Mucosa of descending colon (tissue), 3 donors: ENCODE measurements at places on chromosomes 13 and 19. TPM values are rescaled to one million over a fixed set of nuclear protein-coding genes. Genes with fewer than 3 reads are reported as not detected.

- no peak for DNase-seq
Measured at GRCh38 chr13:72295153-72295552, 428.1 kb upstream of the DACH1 start.

GRCh38 chr19:38979812-38980211 lies 4.3 kb upstream of the FBXO17 start:
- DNase-seq: no peak

DNA sequence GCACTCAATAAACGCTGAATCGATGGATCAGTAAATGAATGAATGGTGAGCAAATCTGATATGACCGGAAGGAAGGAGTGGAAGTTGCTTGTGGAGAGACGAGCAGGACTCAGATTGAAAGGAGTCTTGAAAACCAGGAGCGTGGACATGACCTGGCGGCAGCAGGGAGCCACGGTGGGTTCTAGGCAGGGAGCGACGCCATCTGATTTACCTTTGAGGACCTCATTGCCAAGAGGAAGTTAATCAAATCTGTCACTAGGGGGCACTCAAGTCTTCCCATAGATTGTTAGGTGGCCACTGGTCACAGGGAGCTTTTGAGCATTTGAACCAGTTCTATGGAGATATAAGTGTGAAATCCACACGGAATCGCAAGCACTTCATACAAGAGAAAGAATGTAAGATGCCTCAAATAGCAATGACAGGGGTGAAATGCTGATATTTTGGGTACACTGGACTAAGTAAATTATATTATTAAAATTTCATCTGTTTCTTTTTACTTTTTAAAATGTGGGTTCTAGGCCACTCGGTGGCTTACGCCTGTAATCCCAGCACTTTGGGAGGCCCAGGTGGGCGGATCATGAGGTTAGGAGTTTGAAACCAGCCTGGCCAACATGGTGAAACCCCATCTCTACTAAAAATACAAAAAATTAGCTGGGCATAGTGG lies 9.2 kb upstream of the FBN3 start:
- no peak for DNase-seq

DNA sequence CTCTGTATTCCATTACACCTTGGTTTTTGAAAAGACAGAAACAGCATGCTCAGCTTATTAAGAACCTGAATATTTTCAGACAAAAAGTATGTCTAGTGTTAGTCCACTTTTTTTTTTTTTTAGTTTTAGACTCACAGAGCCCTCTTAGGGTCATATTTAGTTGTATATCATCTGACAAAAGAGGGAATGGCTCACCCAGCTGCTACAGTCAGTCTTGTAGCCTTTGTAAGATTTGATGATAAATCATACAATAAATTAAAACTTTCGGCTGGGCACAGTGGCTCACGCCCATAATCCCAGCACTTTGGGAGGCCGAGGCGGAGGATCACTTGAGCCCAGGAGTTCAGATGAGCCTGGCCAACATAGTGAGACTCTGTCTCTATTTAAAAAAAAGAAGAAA lies 43.7 kb upstream of the LDLR start:
- no peak for DNase-seq

GRCh38 chr13:73069206-73069805 lies 10.5 kb downstream of the KLF5 start:
- DNase-seq: no peak

- DNase-seq: no peak
Measured at GRCh38 chr13:45674908-45675307, 27.2 kb upstream of the CBY2 start.

DNA sequence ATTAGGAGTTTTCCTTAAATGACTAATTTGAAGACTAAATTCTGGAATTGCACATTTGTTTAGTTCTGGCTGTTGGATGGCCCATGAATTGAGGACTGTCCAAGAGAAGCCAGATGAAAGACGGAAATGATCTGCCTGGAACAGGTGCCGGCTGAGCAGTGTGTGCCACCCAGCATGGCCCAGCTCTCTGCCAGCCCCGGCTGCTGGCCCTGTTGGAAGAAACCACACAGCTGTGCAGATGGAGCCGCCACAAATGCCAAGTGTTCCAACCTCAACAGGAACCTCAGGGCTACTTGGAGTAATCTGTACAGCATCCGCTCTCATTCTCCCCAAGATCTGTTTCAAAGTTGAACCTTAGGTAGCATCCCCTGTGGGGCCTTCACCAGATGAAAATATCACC lies 67.0 kb upstream of the STARD13 start:
- DNase-seq: no peak

- no peak for DNase-seq
Measured at GRCh38 chr13:111548301-111548700, 227.9 kb downstream of the TEX29 start.

GRCh38 chr13:33577007-33577406 lies 240.9 kb upstream of the RFC3 start:
- DNase-seq: no peak

Gene SIGLEC8
- total RNA-seq: 1.5 TPM

Gene CYP4F2
- total RNA-seq: 8.6 TPM

Gene KASH5
- total RNA-seq: not detected

Gene EFNB2
- total RNA-seq: 92.6 TPM

Gene ATP4B
- not detected for total RNA-seq
